ENCODE measurements at places on chromosomes 12 and 14.

DNA sequence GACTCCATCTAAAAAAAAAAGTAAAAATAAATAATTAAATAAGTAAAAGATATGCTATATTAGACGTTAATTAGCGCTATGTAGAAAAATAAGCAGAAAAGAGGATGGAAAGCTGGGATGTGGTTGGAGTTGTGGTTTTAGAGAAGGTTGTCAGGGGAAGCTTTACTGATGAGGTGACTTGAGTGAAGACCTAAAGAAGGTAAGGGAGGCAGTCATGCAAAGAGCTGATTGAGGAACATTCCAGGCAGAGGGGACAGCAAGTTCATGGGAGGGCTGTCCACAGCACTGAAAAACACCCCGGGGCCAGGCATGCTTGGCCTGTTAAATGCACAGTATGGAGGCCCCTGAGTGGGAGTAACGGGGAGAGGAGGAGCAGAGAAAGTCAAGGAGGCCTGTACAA lies 15.7 kb downstream of the SMAGP start:
- DNase-seq: peak; percentile 55

DNA sequence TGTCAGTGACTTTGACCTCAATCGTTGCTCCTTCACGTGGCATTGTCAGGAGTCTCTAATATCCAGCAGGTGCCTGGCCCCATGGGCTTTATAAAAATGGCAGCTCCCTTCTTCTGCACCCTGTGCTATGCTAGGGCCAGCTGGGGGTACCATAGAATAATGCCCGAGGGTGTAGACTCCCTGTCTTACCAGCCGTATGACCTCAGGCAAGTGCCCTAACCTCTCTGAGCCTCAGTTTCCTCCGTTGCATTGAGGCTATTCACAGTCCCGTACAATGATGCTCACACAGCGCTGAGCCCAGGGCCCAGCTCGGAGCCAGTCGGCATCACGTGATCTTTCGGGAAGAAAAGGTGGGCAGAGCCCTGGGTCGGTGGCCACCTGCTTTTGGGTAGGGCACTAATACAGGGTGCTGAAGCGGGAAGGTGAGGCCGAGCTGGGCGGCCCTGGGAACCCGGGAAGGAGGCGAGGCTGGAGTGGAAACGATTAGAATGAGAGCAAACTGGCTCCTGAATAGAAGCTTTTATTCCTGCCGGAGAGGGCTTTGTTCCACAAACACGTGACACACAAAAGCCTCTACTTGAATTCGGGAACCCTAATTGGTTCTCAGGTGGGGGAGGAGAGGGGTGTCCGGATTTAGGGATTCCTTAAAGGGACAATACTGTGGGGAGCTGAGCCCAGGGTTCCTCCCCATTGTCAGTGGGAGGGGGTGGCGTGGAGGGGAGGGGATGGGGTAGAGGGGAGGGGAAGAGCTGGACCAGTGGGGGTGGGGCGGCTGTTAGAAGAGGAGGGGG lies 19.9 kb upstream of the MSI1 start:
- no peak for DNase-seq

DNA sequence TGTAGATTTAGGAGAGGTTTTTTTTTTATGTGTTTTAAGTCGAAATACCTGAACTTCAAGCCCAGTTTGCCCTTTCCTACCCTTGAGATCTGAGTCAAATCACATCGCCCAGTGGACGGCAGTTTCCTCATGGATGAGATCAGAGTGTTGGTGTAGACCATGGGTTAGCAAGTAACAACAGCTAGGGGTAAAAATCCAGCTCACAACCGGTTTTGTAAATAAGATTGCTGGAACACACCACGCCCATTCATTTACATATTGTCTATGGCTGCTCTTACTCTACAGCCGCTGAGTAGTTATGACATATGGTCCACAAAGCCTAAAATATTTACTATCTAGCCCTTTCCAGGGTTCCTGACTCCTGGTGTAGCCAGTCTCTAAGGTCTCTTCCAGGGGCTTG lies 158.5 kb upstream of the PLEKHG7 start:
- no peak for DNase-seq

- DNase-seq: peak; percentile 57
Observed at GRCh38 chr12:109597795-109598427, 24.3 kb downstream of the MVK start.

DNA sequence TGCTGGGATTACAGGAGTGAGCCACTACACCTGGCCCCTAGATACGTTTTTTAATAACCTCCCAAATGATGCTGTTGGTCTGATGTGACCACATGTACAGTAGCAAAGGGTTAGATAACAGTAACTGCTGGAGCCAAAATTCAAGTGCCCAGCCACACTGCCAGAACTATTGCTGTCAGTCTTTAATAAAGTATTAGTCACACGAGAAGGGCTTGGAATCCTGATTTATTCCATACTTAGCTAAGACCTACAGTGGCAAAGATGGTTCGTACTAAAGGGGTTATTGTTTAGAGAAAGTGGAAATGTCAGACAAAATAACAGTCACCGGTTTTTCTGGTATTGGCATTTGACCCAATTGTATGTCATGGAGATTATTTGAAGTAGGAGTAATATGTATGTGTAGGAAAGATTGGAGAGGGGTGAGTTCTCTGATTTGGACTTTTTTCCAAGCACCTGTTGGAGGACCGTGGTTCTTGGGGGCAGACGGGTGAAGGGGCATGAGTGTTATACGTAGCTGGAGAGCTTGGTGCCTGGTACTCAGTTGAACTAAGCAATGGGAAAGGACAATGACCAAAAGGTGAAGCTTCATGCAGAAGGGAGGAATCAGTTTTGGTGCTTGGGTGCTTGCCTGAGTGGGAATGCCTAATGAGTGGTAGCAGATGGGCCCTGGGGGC lies 9.7 kb downstream of the TUBA1C start:
- DNase-seq: peak; percentile 46

DNA sequence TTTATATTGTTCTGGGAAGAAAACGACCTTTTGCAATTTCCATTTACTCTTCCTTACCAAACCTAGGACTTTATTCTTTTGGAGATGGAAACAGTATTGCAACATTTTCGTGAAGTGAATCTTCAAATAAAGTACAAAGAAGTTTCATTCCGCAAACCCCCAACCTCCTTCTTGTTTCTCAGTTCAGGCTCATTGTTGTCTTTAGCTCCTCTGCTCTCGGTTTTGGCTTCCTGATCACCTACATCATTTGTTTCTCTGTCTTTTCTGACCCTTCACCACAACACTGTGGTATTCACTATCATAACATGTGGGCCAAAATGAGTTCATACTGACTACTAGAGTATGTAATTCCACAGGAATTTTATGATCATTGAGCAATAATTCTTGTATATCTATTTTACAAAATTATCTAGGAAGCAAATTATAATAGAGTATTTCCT lies 266.8 kb downstream of the ADAMTS20 start:
- DNase-seq: peak; percentile 78

GRCh38 chr12:19245666-19246065 lies 116.1 kb downstream of the PLEKHA5 start:
- no peak for DNase-seq

GRCh38 chr12:8855891-8856290 lies 33.5 kb downstream of the A2ML1 start:
- DNase-seq: no peak

- DNase-seq: no peak
Observed at GRCh38 chr14:30389877-30390385, 169.0 kb upstream of the G2E3 start.

DNA sequence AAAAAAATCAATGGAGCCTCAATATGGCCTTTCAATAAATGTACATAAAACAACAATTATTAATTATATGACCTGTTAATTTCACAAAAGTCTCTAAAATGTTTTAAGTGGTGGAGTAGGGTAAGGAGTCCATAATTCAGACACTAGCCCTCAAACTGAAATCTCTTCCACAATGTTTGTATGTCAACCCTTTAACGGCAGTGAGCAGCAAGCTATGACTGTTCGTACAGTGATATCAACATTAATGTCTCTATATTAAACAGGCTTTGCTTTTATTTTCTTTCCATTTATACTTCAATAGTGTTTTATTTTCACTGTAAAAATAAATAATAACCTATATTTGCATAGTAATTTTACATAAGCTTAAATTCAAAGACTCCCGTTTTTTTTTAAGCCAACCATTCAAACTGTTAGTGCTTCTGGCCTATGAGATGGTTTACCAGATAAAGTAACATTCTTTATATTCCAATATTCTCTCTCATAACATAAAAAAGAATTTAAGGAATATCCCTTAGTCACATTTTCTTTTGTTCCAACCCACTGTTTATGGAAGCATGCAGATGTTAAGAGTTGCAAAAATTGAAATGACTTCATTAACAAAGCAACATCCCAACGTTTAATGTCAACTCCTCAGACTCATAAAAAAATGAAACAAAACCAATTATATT lies 2.3 kb downstream of the CDK17 start:
- DNase-seq: no peak

- DNase-seq: no peak
Observed at GRCh38 chr14:32947792-32948191, 9.1 kb downstream of the NPAS3 start.

- no peak for DNase-seq
Observed at GRCh38 chr14:45181806-45182205, 46.1 kb downstream of the FANCM start.

DNA sequence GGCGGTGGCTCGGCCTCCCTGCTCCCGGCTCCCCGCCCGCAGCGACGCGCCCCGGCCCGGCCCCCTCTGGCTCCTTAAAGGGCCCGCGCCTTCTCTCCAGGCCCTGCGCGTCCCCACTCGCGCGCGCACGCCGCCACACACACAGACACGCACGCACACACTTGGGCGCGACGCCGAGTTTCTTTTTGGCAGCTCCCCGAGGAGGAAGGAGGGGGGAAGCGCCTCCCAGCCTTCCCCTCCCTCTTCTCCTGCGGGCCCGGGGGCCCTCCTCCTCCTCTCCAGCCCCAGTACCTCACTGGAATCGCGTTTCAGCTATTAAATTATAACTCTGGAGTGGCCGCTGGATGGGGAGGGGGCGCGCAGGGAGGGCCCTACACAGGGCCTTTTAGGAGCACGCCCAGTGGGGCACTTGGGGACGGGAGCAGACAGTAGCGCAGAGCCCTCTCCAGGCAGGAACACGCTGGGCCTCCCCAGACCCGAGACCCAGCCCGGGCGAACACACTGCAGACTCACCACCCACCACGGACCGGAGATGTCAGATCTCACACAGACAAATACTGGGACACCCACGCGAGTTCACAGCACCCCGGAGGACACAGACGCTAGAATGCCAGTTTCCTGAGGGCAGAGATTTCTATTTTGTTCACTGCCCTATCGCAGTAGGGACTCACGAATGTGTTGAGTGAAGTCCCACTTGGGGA lies 411 bp upstream of the NCOR2 start:
- DNase-seq: peak; percentile 41

- no peak for DNase-seq
Observed at GRCh38 chr14:97703006-97703760, 906.0 kb downstream of the VRK1 start.

GRCh38 chr14:54211551-54212308 lies 185.1 kb upstream of the CDKN3 start:
- peak; percentile 65 for DNase-seq

- DNase-seq: no peak
Observed at GRCh38 chr12:113287146-113287898, 47.6 kb downstream of the SLC8B1 start.

GRCh38 chr12:71892059-71892458 lies 46.6 kb upstream of the TPH2 start:
- no peak for DNase-seq

DNA sequence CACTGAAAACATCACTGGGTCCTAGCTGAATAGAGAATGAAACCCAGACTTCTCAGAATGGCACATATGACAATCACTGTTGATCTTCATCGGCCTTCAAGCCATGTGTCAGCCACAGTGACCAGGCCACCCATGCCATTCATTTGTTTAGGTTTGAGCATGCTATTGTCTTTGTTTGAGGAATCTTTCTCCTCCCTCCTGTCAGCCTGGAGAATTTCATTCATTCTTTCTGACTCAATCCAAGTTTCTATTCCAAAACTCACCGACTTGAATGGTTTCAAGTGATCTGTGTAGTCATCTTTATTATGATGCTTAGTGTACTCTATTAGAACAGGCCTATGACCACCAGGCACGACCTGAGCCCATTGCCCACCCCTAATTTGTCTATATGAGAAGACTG lies 106.3 kb downstream of the ETNK1 start:
- no peak for DNase-seq

GRCh38 chr12:117155278-117156060 lies 34.8 kb downstream of the FBXO21 start:
- DNase-seq: peak; percentile 66

- peak; percentile 46 for DNase-seq
Observed at GRCh38 chr12:31582155-31582554, 8.8 kb downstream of the DENND5B start.

GRCh38 chr12:8078398-8078797 lies 3.7 kb upstream of the NECAP1 start:
- peak; percentile 22 for DNase-seq

DNA sequence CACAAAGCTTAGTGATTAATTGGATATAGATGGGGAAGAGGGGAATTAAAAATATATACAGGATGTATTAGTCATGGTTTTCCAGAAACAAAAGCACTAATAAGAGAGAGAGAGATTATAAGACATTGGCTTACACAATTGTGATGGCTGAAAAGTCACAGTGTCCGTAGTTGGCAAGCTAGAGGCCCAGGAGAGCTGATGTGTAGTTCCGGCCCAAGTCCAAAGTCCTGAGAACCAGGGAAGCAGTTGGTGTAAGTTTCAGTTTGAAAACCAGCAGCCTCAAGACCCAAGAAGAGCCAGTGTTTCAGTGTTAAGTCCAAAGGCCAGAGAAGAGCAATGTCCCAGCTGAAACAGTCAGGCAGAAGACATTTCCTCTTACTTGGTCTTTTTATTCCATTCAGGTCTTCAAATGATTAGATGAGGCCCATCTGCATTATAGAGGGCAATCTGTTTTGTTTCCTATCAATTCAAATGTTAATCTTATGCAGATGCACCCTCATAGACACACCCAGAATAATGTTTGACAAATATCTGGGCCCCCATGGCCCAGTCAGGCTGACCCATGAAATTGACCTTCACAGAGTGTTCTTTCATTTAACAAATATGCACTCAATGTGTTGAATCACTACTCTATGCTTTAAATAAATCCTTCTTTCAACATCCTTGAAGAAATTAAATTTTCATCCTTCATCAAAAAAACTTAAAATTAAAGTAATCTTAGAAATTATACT lies 67.2 kb upstream of the DIO2 start:
- DNase-seq: no peak

DNA sequence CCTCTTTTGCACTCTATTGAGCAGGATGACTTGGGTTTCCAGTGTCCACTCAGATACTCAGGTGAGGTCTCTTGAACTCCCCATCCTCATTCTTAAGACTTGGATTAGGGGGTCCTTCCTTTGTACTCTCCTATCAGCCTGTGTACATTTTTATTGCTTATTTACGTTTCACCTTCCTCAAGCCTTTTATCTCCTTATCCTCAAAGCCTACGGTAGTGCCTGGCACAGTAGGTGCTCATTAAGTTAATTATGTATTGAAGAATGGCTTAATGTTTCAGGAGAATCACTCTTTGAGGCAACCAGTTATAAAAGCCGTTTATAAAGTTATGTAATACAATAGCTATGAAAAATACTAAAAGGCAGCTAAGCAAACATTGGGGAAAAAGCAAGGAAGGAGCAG lies 315.7 kb downstream of the NPAS3 start:
- no peak for DNase-seq

DNA sequence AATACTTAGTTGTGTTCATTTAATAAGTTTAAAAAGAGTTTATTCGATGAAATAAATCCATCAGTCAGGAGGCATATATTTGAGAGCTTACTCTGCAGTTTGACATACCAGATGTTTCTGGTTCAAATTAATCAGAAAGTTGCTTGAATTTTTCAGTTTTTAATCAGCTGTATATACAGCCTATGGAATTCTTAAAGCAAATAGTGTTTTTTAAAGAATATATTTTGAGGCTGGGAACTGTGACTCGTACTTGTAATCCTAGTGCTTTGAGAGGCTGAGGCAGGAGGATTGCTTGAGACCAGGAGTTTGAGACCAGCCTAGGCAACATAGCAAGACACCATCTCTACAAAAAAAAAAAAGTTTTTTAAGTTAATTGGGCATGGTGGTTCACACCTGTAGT lies 112.1 kb downstream of the MON2 start:
- no peak for DNase-seq

All from RCC 7860 (cell line).